8988T (cell line): ENCODE measurements at places on chromosomes 2 and 18.

- peak; percentile 45 for DNase-seq
Measured at GRCh38 chr18:46155641-46156051, 51.5 kb downstream of the HAUS1 start.

DNA sequence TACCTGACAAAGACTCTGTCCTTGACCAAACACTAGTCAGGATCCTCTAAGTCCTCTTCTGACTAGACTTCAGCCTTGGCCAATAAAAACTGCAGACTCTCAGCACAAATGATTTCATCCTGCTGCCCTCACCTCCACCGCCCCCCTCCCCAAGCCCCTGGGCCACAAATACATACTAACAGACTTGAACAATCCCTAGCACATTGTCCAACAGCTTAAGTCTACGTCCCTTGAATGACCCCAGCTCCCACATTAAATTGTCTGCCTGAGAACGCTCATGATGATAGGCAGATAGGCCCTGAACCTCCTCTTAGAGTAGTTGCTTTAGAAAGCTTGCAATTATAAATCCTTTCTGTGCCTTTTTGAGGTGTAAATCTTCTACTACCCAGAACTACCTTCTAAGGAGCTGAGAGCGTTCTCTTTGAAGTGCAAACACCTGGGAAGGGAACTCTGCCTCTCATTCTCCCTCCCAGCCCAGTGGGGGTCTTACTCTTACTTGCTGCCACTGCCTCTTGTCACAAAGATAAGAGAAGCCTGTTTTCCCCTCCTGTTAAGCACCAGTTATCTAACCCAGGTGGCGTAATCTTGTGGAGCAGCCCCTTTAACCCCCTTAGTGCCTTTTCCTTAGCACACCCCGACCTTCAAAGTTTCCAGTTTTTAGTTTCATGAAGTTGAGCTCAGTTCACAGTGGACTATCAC lies 1225.6 kb downstream of the LRP1B start:
- no peak for DNase-seq

GRCh38 chr2:24471662-24472061 lies 19.4 kb upstream of the NCOA1 start:
- DNase-seq, result no peak

GRCh38 chr2:138948070-138948539 lies 167.9 kb upstream of the NXPH2 start:
- DNase-seq, result no peak

- DNase-seq, result no peak
Measured at GRCh38 chr18:75065251-75066000, 143.5 kb downstream of the PTGR3 start.

DNA sequence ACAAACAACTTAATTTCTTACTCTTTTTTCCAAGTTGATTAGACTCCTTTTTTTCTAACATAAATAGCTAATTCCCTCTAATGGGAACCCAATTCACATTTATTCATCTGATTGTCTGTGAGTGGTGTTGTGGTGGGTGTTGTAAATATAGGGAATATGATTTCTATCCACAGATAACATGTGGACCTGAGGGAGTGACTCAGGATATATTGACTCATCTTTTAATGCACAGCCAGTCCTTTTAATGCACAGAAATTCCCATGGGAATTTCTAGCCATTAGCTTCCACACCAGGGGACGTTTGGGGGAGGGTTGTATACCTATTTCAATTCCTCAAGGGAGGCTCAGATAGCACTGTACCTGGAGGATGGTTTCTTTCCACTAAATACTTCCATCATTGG lies 1339.6 kb upstream of the LRRTM1 start:
- no peak for DNase-seq

GRCh38 chr2:229408356-229408755 lies 137.3 kb upstream of the PID1 start:
- DNase-seq, result peak; percentile 23

DNA sequence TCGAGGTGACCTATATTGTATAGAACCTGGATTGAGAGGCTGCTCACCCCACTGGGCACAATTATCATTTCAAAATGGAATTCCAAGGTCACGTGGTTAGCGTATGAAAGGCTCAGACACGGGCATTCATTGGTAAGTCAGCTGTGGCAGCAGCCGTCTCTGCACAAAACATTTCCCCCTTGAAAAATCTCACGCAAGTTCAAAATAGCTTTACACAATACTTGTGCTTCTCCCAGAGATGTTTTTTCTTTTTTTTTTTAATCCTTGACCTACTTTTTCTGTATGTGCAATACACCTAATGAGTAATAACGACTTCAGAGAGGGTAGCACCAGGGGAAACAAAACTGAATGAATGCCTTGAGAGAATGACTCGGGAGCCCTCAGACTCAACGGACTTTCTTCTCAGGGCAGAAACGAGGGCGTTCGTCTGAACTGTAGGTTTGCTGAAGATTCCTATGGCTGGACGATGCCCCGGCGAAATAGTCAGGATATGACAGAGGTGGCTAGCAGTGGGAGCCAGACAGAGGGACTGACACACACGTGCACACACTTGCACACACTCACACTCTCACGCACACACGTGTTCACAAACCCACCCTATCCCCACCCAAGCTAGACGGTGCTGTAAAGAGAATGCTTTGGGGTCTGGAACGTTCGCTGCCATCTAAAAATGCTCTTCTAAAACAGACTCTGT lies 77.8 kb downstream of the PDCL3 start:
- DNase-seq, result no peak

- DNase-seq, result no peak
Measured at GRCh38 chr2:215981115-215981514, 32.2 kb downstream of the MREG start.

- no peak for DNase-seq
Measured at GRCh38 chr2:88729061-88729745, 37.7 kb downstream of the RPIA start.

DNA sequence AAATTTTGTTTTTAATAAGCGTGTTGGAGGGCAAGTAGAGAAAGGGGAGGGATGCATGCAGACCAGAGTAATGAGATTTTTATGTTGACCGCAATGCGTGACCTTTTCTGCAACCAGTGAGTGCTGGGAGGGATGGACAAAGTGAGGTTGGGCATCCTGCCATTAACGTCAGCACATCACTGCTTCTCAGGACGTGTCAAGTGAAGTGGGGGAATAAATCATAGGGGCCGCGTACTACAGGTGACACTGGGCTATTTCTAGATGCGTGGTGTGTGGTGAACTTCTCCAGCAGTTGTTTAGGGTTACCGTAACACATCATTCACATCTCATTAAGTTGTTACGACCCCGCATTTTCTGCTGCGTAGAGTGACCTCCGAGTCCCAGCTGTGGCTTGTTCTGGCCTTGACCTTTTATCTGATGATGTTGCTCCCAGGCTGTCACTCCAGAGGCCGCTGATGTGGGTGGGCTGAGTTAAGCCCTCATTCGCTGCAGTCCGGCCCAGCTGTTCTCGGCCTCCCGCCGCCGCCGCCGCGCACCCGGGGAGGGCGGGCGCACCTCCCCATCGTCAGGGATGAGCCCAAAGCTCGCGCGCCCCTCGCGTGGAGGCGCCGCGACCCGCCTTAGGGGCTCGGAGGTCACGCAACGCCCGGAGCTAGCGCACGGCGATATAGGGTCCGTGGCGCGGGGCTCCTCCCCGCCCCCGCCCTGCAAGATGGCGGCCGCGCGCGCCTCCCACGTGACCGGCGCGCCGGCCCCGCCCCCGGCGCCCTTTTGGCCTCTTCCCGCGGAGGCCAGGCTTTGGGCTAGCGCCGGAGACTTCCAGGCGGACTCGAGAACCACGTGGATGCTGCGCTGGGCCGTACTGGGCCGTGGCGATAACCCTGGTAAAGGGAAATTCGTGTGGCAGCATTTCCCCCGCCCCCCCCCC lies 3.5 kb downstream of the ZCCHC2 start:
- peak; percentile 54 for DNase-seq

DNA sequence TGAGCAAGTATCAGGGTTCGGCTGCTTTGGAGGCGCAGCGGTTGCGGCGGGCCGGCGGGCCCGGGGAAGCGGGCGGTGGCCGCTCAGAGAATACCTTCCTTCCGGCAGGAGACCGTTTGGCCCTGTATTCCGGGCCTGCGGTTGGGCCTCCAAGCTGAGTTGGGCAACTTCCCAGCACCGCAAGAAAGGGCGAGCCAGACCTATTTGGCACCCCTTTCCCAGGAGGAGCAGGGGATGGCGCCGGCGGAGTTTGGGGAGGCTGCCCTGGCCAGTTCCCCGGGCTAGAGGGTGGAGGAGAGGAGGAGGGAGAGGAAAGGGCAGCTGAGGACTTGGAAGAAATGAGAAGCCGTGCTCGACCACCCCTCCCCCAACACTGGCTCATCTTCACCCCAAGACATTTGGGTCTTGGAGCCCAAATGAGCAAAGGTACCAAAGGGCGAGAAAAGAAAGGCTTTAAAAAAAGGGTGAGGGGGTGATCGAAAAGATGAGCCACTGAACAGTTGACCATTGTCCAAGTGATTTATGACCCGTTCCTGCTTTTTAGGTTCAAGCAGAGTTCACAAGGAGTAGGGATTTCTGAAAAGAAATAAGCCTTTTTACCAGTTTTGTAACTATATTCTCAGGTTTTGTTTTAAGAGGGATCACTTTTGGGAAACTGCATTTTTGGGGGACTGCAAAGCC lies 8.4 kb downstream of the HOXD3 start:
- DNase-seq, result no peak

DNA sequence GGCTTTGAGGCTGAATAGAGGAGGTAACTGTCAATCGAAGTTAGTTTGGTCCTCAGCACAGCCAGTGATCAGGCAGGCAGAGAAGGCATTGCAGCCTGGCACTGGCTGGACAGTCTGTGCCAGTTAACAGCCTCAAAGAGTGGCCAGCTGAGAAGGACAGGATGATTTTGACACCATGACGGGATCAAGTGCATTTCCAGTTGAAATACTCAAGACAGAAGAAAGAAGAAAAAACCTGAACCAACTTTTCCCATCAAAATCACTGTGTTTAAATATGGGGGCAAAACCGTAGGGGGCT lies 96.7 kb upstream of the ZCCHC2 start:
- DNase-seq, result no peak

DNA sequence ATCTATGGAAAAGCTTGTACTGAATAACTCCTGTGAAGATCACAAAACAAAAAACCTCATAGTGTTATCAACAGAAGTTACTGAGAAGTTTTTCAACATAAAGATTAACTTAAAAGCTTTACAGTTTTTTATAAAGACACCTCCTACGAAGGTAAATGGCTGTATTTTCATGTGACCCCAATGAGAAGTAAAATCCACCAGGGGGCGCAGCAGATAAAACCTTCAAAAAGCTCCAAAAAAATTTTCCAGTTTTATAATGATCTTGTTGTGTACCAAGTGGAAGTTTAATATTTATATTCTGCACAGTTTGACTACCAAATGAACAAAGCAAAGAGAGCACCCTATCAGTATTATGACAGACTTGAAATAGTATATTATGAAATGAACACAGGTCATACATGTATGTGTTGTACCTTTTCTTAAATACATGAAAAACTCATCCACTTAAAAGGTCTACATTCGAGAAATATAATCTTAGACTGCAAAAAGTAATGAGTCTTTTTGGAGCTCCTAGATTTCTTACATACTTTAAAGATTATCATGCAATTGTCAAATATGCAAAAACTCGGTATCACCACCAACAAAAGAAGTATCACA lies 38.5 kb downstream of the PNO1 start:
- no peak for DNase-seq

DNA sequence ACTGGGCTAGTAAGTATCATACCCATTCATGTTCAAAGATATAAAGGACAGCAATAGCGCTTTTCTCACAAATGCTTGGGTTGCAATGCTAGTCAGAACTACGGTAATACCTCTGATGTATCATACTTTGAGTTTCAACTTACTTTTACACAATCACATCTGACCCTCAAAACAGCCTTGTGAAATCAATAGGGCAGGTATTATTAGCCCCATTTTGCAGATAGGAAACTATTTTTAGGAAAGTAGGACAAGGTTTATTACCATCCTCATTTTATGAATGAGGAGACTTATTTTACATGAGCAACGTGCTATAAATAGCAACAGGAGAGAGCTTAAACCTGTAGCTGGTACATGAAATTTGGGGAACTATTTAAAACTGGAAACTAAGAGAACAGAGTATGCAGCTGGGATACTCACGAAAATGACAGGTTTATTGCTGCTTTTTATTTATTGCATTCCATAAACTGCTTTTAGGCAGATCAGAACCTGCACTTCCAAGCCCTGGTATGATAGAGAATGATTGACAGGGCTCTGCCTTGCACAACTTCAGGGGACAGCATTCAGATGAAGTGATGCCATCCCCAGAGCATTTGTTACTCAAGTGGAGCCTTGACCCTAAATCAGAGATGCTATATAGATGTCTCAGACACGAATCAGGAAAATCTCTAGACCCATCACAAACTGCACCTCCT lies 42.4 kb upstream of the PPM1B start:
- no peak for DNase-seq

- DNase-seq, result no peak
Measured at GRCh38 chr18:9494778-9495331, 19.5 kb downstream of the RALBP1 start.

- no peak for DNase-seq
Measured at GRCh38 chr2:29061616-29062015, 12.7 kb downstream of the PCARE start.

GRCh38 chr18:79802298-79802697 lies 4.6 kb downstream of the KCNG2 start:
- DNase-seq, result no peak

- DNase-seq, result no peak
Measured at GRCh38 chr2:197800091-197800490, 4.3 kb upstream of the PLCL1 start.

GRCh38 chr2:85935746-85936208 lies 47.0 kb upstream of the ST3GAL5 start:
- DNase-seq, result peak; percentile 44

DNA sequence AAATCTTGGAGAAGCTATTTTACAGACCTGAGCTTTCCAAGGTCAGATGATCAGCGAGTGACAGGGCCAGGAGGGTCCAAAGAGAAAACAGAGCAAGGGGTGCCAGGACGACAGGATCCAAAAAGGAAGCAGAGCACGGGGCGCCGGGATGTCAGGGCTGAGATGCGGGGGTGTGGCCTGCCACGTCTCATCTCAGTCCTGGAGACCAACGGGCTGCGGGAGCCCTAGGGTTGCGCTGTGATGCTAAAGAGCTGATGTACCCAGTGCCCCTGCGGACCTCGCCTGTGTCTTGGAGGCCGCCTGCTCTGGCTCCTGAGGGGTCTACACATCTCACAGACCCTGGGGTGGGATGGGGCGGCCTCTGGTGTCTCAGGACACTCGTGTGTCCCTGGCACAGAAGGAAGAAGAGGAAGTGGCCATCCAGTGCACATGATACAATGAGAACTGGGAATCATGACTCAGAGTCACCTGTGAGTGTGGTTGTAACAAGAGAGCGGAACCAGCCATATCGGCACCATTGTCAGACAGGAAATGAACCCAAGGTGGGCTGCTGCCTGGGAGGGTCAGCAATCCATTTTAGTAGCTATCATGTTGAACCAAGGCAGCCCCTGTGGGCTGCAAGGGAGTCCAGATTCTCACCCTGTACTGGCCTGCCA lies 97.8 kb downstream of the MYT1L start:
- no peak for DNase-seq

- no peak for DNase-seq
Measured at GRCh38 chr2:28430377-28430765, 37.7 kb downstream of the FOSL2 start.

- DNase-seq, result no peak
Measured at GRCh38 chr2:45067859-45068570, 58.8 kb upstream of the SIX2 start.

DNA sequence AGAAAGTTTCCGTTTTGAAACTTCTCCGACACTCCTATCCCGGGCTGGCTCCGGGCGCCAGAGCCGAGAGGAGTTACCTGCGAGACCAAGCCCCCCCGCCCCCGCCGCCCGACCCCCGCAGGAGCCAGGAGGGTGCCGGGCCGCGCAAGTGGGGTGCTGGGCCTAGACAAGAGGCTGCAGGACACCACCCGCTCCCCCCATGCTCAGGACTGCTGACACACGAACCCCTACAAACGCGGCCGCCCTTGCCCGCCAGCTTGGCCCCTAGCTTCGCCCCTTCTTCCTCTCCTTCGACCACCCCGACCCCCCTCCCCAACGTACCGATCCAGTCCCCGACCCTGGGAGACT lies 497 bp downstream of the PLA2R1 start:
- peak; percentile 24 for DNase-seq
